Stimulated activated CD4-positive, alpha-beta T cell treated with anti-CD3 and anti-CD28 coated beads, Interleukin-1b, Interleukin-23, amount 100 ng/mL, for 4 hours (primary cell): ENCODE measurements at places on chromosomes 1 and 21.

GRCh38 chr1:15757575-15758342 lies 836 bp upstream of the FBLIM1 start:
- DNase-seq, result no peak

GRCh38 chr21:44301961-44302406 lies 2.1 kb downstream of the PFKL start:
- no peak for DNase-seq

GRCh38 chr1:228851193-228851592 lies 115.9 kb downstream of the RHOU start:
- DNase-seq, result no peak

- no peak for DNase-seq
Observed at GRCh38 chr1:18681423-18681835, 50.8 kb downstream of the PAX7 start.

DNA sequence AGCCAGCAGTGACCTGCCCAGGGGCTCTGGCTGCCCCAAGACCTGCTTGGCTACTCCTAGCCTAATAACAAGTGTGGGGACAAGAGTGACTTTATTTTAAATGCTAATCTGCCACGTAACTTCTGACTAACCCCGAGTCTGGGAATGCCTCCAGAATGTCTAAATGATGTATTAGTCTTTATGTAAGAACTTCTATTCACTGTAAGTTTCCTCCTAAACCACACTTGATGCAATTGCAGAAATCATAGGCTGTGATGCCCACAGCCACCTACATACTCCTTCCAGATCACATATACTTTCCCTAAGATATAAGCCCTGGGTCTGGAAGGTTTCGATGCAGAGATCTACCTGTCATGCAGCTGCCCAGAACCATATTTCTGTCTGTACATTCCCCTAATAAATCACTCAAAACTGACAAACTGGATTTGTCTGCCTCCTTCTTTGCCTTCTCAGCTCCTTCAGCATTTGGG lies 5.9 kb upstream of the VPS45 start:
- no peak for DNase-seq

DNA sequence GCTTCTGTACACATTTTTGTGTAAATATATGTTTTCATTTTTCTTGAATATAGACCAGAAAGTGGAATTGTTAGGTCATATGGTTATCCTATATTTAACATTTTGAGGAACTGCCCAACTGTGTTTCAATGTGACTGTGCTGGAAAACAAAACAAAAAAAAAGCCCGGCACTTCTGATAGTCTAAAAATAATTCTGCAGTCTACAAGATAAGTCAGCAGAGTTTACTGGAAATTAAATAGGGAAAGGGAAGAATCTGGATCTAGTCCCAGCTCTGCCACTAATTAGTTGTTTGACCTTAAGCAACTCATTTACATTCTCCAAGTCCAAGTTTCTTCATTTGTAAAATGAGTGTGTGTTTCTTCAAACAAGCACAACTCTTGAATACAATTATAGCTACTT lies 869.1 kb upstream of the B3GALT2 start:
- no peak for DNase-seq

GRCh38 chr1:154832384-154832783 lies 37.7 kb downstream of the KCNN3 start:
- no peak for DNase-seq

- DNase-seq, result no peak
Observed at GRCh38 chr1:228169345-228169744, 3.7 kb downstream of the IBA57 start.

DNA sequence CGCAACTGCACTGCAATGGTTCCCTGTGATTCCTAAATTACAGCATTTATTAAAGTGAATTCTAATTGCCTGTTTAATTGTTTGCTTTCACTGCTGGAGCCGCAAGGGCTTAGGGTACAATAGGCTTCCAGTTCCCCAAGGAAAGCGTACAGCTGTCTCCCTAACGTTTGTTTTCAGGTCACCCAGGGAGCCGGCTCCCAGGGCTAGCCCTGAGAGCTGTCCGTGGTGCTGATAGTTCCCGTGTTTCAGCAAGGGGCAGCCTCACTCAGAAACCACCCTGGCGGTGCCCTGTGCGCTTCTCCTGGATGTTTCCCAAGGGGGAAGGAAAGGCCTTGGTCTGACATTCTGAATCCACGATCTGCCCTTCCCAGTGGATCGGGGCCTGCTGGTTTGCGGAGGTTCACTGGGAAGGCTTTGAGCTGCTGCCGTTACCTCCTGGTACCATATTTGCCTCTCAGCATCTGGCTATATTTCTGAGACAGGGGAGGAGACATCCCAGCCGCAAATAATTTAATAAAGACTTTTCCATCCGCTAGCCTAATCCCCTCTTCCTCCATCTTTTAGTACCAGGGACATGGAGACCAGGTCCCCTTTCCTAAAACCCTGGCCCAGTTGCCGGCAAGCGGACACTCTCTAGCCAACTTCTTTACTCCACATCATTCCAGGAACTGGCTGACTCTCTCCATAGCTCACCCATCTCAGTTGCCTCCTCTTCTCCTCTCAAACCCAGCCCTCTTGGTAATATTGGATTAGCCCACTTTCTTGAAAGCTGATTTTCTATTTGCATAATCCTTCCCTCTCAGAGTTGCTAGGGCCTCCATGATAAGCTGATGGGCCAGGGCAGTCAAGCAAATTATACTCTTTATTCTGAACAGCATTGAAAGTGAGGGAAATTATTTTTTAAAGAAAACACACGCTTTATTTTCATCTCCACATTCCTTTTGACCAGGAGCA lies 149.0 kb downstream of the IGSF21 start:
- no peak for DNase-seq

- DNase-seq, result no peak
Observed at GRCh38 chr1:192903142-192903541, 94.3 kb downstream of the RGS2 start.

- DNase-seq, result no peak
Observed at GRCh38 chr1:41390166-41390565, 28.9 kb downstream of the FOXO6 start.

DNA sequence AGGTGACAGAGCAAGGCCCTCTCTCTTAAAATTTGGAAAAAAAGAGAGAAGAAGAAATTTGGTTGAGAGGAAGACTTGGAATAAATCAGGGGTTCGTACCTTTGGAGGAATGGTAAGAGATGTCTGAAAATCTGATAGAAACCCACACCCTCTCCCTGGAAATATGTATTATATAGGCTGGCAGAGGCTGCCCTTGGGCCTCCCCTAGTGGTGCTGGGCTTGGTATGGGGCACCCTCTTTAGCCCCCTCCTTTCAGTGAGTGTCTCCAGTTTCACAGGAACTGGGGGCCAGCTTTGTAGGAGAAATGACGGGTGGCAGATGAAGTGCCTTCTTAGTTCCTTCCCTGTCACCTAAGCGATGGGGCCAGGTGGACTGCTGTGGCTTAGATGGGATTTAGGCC lies 82.9 kb upstream of the SLC2A1 start:
- DNase-seq, result no peak

- no peak for DNase-seq
Observed at GRCh38 chr1:151237678-151238466, 16.7 kb upstream of the PSMD4 start.

GRCh38 chr1:223711173-223711572 lies 1.2 kb upstream of the CAPN2 start:
- DNase-seq, result no peak

DNA sequence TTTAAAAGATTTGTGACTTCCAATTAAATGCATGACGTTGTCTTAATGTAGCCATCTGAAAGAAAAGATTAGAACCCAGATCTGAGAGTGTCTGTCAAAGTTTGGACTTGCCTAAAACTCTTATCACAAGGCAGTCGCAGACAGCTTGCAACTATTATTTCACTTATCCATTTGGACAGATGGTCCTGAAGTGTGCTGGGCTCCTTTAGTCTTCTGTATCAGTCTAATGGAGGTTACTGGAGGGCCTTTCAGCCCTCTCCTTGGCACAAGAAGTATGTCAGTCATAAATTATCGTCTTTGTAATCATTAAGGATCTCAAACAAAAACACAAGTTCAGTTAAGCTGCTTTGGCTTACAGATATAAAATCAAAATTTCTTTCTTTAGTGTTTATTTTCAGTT lies 15.5 kb downstream of the PROX1 start:
- no peak for DNase-seq

GRCh38 chr1:22552021-22552420 lies 11.3 kb upstream of the EPHA8 start:
- no peak for DNase-seq

DNA sequence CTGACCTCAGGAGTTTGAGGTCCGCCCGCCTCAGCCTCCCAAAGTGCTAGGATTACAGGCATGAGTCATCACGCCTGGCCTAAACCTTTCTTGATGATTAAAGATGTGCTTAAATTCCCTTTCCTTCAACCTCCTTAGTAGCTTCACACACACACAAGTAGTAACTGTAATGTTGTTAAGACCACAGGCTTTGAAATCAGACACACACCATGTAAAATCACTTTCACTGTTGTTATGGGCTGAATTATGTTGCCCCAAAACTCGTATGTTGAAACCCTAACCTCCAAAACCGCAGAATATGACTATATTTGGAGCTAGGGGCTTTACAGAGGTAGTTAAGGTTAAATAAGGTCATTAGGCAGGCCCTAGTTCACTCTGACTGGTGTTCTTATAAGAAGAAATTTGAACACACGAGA lies 180.2 kb downstream of the NR5A2 start:
- DNase-seq, result no peak

DNA sequence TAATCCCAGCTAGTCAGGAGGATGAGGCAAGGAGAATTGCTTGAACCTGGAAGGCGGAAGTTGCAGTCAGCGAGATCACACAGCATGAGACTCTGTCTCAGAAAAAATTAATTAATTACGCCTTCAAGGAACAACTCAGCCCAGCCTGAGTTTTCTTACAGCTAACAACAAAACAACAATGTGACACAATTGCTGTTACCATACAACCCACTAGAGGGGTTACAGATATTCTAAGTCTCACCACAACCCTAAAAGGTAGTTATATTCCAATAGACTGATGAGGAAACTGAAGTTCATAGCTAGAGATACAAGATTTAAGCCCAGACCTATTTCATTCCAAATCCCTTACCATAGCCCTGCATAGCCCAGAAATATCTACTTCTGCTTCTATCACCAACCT lies 2.9 kb upstream of the LRRC8C start:
- DNase-seq, result no peak

GRCh38 chr1:9717193-9718005 lies 65.9 kb downstream of the PIK3CD start:
- DNase-seq, result peak; percentile 57

DNA sequence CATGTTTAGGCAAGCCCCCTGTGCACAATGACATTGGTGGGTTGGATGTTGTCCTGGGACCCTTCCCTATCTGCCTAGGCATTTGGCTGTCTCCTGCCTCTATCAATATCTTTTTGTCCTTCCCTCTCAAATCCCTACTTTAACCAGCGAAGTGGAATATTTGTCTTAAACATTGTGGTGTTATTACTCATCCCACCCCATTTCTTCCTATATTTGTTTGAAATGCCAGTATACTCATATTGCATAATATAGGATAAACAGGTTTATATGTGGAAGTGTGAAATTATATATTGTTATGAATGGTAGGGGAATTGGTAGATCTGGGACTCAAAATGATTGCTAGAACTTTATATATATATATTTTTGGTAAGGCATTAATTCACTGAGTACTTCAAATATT lies 80.0 kb downstream of the ADGRL2 start:
- DNase-seq, result no peak

- DNase-seq, result no peak
Observed at GRCh38 chr21:45291613-45292398, 4.1 kb upstream of the POFUT2 start.

DNA sequence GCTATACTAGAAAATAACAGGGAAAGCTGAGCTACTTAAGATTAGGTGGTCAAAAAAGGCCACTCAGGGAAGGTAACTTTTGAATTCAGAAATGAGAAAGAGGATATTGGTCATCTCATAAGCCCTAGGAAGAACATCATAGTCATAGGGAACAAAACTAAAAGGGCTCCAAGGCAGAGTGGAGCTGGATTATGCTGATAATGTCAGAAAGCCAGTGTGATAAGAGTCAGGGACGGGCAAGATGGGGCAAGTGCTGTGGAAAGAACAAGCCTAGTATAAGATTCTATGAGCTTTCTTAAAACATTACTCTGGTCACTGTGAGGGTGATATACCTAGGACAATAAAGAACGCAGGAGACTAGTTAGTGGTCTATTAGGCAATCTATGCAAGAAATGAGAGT lies 106.6 kb downstream of the DUSP10 start:
- no peak for DNase-seq

GRCh38 chr1:228358764-228359612 lies 47.6 kb downstream of the TRIM11 start:
- DNase-seq, result no peak

- DNase-seq, result no peak
Observed at GRCh38 chr1:167227934-167228378, 7.3 kb downstream of the POU2F1 start.

GRCh38 chr21:33855190-33855589 lies 60.4 kb downstream of the ATP5PO start:
- DNase-seq, result no peak

GRCh38 chr1:48048980-48049379 lies 51.8 kb upstream of the TRABD2B start:
- DNase-seq, result no peak

- no peak for DNase-seq
Observed at GRCh38 chr1:33171977-33172813, 9.6 kb downstream of the TRIM62 start.

DNA sequence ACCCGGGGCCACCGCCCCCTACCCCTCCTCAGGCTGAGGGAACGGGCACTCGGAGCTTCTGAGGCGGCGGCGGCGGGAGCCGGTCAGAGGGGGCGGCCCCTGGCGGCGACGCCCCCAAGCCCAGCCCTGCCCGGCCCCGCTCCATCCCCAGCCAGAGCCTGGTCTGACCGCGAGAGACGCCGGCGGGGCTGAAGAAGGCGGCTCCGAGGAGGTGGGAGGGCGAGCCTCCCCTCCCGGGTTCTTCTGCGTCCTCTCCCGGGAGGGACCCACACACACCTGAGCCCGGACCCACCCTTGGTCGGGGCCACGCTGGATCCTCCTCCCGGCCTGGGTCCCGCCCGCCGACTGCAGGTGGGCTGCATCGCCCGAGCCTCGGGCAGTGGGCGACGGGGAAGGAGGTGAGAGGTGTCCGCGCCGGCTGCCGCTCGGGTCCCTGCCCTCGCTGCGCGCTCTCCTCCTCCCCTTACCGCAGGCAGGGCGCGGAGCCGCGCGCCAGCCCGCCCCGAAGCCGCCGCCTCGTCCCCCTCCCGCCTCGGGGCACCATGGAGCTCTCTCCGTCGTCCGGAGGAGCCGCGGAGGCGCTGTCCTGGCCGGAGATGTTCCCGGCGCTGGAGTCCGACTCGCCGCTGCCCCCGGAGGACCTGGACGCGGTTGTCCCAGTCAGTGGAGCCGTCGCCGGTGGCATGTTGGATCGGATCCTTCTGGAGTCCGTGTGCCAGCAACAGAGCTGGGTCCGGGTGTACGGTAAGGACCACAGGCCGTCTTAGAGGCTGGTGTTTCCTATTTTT lies at the start of gene RASAL2:
RASAL2 (plus strand) TSS at position 154 of the 788 bp plus-strand sequence; CDS start at position 543, 389 bp downstream.
- no peak for DNase-seq
